Activated CD4-positive, CD25-positive, alpha-beta regulatory T cell treated with anti-CD3 and anti-CD28 coated beads, Interleukin-2, amount 50 U/mL, for 24 hours (primary cell): ENCODE measurements at places on chromosomes 2 and 18.

GRCh38 chr18:2534906-2535305 is 36.4 kb downstream of the METTL4 start:
- ATAC-seq = no peak

- no peak for ATAC-seq
These were observed 428.4 kb downstream of the TGIF1 start for GRCh38 chr18:3878401-3878800.

DNA sequence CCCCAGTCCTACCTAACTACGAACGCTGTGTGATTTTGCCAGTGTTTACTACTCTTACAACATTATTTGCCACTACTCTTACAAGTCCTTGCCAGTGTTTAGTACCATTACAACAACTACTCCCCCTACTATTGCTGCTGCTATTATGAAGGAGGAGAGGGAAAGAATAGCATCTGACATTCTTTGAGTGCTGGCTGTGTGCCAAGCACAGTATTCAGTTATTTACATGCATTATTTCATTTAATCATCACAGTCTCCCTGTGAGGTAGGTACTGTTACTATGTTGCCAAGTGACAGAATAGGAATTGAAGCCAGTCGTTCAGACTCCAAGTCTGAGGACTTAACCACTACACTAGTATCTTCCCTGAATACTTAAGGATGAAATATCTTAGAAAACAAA is 185.9 kb upstream of the FOSL2 start:
- no peak for ATAC-seq

GRCh38 chr2:142112757-142113221 is 18.0 kb downstream of the LRP1B start:
- no peak for ATAC-seq
